ENCODE measurements at places on chromosomes 11 and 22.

DNA sequence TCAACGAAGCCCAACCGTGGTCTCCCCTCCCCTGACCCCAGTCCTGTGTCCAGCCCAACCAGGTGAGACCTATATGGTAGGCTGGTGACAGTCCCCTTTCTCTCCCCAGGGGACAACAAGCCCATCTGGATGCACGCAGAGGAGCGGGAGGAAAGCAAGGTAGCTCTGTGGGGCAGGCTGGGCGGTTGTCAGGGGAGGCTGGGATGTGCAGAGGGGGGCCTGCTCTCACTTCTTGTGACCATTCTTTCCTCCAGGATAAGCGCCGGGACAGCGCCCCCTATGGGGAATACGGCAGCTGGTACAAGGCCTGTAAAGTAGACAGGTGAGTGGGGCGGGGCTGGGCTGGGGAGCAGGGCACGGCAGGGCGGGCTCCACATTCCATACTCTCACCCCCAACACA is 3.5 kb upstream of the RAB1B start:
- DNase-seq, result peak; percentile 68

DNA sequence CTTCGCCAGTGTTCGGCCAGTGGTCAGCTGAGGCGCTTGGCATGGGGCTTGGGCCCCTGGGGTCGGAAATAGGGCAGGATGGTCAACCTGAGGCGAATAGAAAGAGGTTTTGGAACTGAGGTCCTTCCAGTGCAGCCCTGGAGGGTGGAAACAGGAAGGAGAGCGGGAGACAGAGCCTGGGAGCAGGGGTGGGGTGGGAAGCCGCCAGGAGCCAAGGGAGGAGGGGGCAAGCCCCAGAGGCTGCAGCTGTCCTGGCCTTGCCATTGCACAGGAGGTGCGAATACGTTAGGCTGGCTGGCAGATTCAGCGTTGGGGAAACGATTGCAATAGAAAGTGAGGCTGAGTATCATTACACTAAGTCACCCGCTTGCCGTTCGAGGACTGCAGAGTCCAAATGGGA is 13.9 kb upstream of the KCTD17 start:
- no peak for DNase-seq

GRCh38 chr11:20489948-20490347 is 102.4 kb downstream of the PRMT3 start:
- DNase-seq, result no peak

DNA sequence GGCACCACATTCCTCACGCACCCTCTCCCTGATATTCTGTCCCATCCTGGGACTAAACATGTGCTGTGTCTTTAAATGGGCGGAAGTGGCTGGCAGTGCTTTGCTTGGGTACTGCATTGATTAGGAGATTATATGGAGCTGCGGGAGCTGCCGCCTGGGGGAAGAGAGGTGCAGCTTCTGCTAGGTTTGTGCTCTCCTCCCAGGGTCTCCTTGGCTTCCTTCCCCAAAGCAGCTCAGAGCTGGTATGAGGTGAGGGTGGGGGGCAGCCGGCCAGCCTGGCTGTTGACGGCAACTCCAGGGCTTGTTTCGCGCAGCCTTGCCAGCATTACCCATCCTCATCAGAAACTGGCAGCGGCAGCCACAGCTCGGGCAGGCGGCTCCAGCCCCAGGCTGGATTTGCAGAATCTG is 95.4 kb downstream of the GRAMD1B start:
- no peak for DNase-seq

DNA sequence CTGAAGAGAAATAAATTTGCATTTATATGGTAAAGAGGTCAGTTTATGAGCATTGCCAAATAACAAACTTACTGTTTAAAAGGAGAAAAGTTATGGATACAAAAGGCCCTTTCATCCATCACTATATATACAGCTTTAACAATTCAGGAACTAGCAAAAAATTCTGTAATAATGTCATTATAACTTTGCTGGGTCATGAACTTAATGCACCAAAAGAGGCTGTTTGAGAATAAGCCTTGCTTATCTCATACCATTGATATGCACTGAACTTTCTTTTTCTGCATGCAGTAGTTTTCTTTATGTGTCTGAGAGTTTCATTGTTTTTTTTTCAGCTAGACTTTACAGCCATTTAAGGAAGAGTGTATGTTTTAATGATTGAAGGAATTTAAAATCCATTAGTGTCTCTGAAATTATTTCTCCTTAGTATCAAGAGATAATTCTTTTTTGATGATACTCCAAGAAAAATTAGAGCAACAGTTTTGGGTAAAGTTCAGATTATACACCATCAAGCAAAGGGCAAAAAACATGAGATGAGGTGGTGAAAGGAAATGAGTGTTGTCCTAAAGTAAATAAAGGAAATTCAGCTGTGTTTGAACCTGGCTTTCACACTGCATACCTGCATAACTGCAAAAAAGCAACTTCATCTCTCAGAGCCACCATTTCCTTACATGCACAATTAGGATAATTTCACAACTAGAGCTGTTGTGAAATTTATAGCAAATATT is 188.2 kb upstream of the ANO3 start:
- no peak for DNase-seq

DNA sequence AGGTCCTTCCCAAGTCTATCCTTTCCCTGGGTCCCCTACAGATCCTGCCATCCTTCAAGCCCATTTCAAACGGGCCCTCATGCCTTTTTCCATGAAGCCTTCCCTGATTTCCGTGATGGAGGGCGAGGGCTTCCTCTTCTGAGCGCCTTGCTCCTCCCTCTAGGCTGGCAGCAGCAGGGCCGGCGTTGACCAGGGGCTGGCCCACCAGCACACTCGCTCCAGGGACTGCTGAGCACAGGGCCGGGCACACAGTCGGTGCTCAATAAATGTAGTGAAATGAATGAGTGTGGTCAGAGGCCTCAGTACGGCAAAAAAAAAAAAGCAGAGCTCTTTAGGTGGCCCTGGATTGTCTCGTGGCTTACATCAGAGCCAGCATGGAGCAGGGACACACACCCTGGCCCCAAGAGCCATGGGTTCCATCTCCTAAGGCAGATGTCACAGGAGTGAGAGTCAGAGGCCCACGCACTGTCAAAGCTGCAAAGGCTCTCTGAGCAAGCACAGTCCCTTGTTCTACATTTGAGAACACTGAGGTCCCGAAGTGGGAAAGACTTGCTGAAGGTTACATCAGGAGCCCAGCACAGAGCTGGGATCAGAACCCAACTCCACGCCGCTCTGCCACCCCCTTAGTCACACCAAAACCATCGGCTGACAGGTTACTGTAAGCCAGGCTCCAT is 3.1 kb downstream of the IL2RB start:
- no peak for DNase-seq

DNA sequence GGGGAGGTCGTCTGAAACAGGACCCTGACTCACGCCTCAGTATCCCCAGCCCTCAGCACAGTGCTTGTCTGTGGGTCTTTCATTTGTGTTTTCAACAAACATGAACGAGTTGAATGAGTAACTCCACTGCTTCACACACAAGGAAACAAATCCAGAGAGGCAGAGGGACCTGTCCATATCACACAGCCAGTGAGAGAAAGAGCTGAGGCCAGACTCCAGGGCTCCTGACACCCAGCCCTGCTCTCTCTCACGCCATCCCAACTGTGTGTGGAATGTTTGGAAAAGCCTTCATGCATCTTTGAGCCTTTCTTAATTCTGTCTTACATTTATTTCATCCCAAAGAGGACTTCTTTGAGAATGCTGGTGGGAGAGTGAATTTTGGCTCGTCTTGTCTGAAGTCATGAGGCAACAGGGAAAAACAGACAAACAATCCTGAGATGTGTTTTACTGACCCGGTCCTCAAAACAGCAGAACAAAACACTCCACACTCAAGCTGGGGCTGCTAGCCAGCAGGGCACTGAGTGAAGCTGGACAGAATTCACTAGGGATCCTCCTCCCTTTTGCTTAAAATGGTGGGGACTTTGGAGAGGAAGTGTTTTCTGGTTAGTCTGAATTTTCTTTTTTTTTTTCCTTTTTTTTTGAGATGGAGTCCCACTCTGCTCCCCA is 19.7 kb upstream of the ALG8 start:
- DNase-seq, result no peak

- no peak for DNase-seq
These were observed 63.7 kb downstream of the PTPRJ start for GRCh38 chr11:48043991-48044512.

DNA sequence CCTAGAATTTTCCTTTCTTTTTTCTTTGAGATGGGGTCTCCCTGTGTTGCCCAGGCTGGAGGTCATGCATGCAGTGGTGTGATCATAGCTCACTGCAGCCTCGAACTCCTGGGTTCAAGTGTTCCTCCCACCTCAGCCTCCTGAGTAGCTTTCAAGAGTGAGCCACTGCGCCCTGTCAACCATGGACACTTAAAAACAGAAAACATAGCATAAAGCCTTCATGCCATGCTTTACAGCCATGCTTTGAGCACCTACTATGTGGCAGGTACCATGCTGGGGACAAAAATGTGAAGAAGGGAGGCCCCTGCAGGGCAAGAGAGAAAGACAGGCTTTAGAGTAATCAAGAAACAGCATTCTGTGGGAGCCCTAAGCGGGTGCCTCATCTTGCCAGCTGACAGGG is 13.7 kb upstream of the GNB1L start:
- no peak for DNase-seq

GRCh38 chr11:130980071-130980862 is 64.0 kb upstream of the SNX19 start:
- DNase-seq, result no peak

GRCh38 chr22:29916007-29916544 is 33.1 kb downstream of the MTMR3 start:
- peak; percentile 93 for DNase-seq

GRCh38 chr11:70066628-70067027 is 11.5 kb upstream of the ANO1 start:
- no peak for DNase-seq

- no peak for DNase-seq
These were observed 1068.3 kb downstream of the OPCML start for GRCh38 chr11:132464003-132464342.

GRCh38 chr11:33874910-33875490 is 16.9 kb downstream of the LMO2 start:
- DNase-seq, result no peak

DNA sequence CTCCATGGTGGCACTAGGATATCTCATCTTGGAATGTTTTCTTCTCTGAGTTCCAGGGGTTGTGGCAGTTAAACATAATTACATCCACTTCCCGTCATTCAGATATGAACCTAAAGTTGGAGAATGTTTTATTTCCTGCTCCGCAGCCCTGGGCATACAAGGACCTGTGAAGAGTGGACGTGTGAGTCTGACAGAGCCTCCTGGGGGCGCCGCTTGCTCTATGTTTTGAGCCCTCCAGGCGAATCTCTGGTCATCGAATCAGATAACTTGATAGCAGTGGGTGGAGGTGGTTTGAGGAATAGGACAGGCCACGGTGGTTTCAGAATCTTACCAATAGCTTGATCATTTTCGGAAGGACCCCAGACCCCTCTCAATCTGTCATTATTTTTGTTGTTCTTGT is 174.2 kb downstream of the NTM start:
- DNase-seq, result no peak
